ENCODE measurements at places on chromosomes 3 and 15.
A peak's percentile ranks its signal among the peaks of the same experiment; 100 is the strongest.

- DNase-seq, result no peak
These were observed 725 bp downstream of the CHL1 start for GRCh38 chr3:197149-197827.

GRCh38 chr3:158731938-158732855 is at the start of gene RARRES1:
RARRES1 (minus strand) TSS chr3:158732457; CDS start chr3:158732415, 42 bp downstream.
- DNase-seq, result peak; percentile 58

- DNase-seq, result no peak
These were observed 77.7 kb downstream of the SYNPR start for GRCh38 chr3:63355809-63356208.

- DNase-seq, result no peak
These were observed 103.1 kb downstream of the KLHL25 start for GRCh38 chr15:85691350-85692240.

Measured in fibroblast of pulmonary artery (primary cell).